ENCODE measurements at places on chromosomes 3 and 15.

- DNase-seq, result no peak
- no peak overlapping the region for H3K4me3 ChIP-seq
- peaks cover 21% of the 10 kb centered on the region for H3K4me1 ChIP-seq
- H3K27ac ChIP-seq, result no peak overlapping the region
Measured at GRCh38 chr3:161894657-161895056, 398.0 kb downstream of the OTOL1 start.

- peaks cover 24% of the 10 kb centered on the region for H3K36me3 ChIP-seq
- no peak for DNase-seq
- H3K4me3 ChIP-seq, result peak overlapping the region; percentile 77
- peaks cover 9% of the 10 kb centered on the region for H3K4me1 ChIP-seq
Measured at GRCh38 chr3:57226176-57226575, 1.4 kb upstream of the APPL1 start.

DNA sequence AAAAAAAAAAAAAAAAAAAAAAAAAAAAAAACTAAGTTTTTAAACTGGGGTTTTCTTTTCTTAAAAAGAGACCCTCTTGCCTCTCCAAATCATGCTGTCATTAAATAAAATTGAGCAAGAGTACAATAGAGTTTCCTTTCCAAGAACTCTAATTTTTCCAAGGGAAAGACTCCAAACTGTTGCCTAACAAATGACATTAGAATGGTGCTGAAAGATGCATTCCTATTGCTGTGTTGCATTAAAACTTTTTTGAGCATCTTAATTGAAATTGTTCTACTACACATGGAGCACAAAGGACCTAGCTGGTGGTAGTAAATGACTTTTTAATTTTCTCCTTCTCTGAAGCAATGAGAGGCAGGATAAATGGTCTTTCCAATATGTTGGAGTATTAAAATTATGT, 469.1 kb upstream of the ARHGEF26 start:
- no peak for DNase-seq
- no peak overlapping the region for H3K27ac ChIP-seq
- H3K36me3 ChIP-seq, result no peaks in the 10 kb centered on the region
- H3K4me1 ChIP-seq, result no peaks in the 10 kb centered on the region

GRCh38 chr15:84921121-84921520, 36.7 kb downstream of the SLC28A1 start:
- H3K4me3 ChIP-seq, result no peak overlapping the region
- DNase-seq, result no peak
- H3K27ac ChIP-seq, result no peak overlapping the region
- peaks cover 8% of the 10 kb centered on the region for H3K4me1 ChIP-seq
- no peaks in the 10 kb centered on the region for H3K36me3 ChIP-seq

DNA sequence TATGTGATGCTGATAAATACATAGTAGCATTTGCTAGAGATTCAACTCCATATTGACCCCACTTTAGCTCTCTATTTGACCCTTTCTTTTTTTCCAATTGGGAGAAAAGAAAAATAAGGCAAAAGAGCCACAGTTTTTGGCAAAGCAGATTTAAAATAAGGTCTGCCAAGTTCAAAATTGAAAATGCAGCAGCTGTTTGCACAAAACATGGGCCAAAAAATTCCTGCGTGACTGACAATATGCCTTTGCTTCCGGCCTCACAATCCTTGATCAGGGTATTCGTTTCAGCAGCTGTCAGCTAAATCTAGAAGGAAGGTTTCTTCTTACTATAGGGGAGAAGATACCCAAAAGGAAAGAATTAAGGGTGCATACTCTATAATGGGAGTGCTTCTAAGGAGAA, 563.5 kb upstream of the CCDC54 start:
- no peak for DNase-seq
- H3K36me3 ChIP-seq, result no peaks in the 10 kb centered on the region
- H3K27ac ChIP-seq, result no peak overlapping the region
- H3K4me3 ChIP-seq, result no peak overlapping the region
- H3K27me3 ChIP-seq, result no peaks in the 10 kb centered on the region
- no peaks in the 10 kb centered on the region for H3K4me1 ChIP-seq

- peaks cover 9% of the 10 kb centered on the region for H3K36me3 ChIP-seq
- H3K4me3 ChIP-seq, result no peak overlapping the region
- peaks cover 14% of the 10 kb centered on the region for H3K4me1 ChIP-seq
Measured at GRCh38 chr15:100765467-100766241, 114.0 kb upstream of the ALDH1A3 start.

- no peaks in the 10 kb centered on the region for H3K4me1 ChIP-seq
- no peak overlapping the region for H3K4me3 ChIP-seq
- H3K27ac ChIP-seq, result no peak overlapping the region
- DNase-seq, result no peak
- no peaks in the 10 kb centered on the region for H3K36me3 ChIP-seq
Measured at GRCh38 chr15:37618353-37618752, 316.1 kb upstream of the TMCO5A start.

GRCh38 chr3:109114746-109115145, 3.2 kb downstream of the MORC1 start:
- DNase-seq, result no peak
- H3K4me3 ChIP-seq, result no peak overlapping the region
- H3K4me1 ChIP-seq, result peaks cover 8% of the 10 kb centered on the region
- no peaks in the 10 kb centered on the region for H3K27me3 ChIP-seq
- H3K27ac ChIP-seq, result no peak overlapping the region

Data from Calu3 (cell line).